ENCODE measurements at places on chromosomes 12 and 14.
A peak's percentile ranks its signal among the peaks of the same experiment; 100 is the strongest.

DNA sequence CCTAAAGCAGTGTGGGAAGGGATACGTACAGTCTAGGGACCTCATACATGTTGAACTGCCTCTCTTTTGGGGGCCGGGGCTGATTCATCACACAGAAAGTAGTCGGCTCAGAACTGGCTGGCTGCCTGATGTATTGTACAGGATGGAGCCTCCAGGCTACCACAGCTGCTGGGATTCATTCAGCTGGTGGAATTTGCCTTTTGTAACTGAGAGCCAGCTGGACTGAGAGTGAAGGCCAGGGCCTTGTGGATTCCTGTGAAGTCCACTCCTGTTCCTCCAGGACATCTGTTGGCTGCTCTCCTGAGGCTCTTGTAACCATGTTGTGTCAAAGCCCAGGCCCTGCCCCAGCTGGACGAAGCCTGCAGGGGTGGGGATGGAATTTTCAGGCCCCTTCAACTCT lies 116.3 kb upstream of the PRICKLE1 start:
- DNase-seq = peak; percentile 1

GRCh38 chr12:16984484-16984883 lies 378.5 kb upstream of the LMO3 start:
- DNase-seq = no peak

DNA sequence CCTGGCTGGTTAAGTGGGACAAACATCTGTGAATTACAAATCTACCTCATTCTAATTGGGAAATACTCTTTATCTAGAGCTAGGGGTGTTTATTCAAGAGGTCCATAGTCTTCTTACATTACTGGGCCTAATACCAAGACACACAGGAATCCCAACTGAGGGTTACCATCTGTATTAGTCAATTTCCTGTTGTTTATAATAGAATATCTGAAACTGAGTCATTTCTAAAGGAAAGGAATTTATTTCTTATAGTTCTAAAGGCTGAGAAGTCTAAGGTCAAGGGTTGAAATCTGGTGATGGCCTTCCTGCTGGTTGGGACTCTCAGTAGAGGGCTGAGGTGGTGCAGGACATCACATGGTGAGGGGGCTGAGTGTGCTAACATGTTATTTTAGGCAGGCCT lies 36.0 kb downstream of the RTRAF start:
- DNase-seq = no peak

- DNase-seq = no peak
These were observed 1543.5 kb downstream of the AACS start for GRCh38 chr12:126608607-126609175.

DNA sequence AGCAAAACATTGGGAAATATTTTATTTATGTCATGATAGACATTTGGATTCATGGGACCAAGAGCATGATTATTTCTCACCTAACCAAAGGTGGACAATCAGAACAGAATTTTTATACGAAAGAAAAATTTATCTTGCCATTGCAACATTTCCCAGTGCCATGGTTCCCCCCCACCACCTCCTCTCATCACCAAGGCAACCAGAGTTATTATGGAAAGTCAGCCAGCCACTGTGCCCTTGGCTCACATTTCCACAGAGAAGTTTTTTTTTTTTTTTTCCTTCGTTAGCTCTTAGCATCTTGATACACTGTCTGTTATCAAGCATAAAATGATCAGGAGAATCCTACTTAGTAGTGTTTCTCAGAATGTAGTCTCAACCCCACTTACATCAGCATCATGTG lies 176.4 kb upstream of the TMTC1 start:
- no peak for DNase-seq

- peak; percentile 49 for DNase-seq
These were observed 914 bp upstream of the CCND2 start for GRCh38 chr12:4272424-4273272.

GRCh38 chr14:55965851-55966250 lies 152.4 kb upstream of the PELI2 start:
- no peak for DNase-seq

DNA sequence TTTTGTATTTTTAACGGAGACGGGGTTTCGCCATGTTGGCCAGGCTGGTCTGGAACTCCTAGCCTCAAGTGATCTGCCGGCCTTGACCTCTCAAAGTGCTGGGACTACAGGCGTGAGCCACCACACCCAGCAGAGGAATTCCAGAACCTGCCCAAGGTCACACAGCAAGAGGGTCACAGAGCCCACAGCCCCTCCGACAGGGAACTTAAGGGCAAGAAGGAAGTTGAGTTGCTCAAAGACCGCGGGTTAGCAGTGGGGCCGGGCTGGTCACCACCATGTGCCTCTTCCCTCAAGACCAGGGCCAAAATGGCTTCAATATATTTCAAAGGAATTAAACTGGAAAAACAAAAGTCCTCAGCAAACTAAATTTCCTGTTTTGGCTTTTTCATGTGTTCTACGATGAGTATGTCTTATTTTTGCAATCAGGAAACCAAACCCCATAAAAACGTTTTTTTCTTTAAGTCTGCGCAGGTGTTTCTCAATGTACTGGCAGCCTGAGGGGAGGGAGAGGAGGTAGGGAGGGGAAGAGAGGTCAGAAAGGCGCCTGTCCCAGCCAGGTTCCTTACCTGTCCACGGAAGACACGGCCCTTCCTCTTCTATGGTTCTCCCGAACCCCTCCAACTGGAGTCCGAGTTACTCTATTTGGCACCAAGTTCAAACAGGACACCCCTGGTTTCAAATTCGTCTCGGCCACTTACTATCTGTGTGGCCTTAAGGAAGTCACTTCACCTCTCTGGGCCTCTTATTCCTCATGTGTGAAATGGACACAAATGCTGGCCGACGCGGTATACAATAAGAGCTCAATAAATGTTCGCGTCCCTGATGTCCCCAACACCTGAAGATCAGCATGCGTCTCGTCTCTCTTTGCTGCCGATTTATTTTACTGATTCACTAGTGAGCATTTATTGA lies 778 bp downstream of the SLC8B1 start:
- DNase-seq = no peak

DNA sequence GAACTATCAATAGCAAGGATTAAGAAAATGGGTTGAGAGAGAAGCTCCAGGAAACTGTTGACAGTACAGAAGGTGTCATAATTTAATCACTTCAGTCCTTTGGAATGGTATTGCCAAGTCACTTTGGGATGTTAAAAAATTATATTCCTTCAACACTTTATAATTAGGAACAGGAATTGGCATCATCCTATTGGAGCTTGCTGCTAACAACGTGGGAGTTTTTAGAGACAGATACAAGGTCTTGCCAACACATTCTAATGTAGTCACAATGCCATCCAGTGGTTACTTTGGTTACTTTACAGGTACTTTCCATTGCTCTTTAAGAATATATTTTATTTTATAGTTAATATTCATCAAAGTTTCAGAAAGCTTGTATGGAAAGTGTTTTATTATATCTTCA lies 310.1 kb downstream of the SYT1 start:
- no peak for DNase-seq

DNA sequence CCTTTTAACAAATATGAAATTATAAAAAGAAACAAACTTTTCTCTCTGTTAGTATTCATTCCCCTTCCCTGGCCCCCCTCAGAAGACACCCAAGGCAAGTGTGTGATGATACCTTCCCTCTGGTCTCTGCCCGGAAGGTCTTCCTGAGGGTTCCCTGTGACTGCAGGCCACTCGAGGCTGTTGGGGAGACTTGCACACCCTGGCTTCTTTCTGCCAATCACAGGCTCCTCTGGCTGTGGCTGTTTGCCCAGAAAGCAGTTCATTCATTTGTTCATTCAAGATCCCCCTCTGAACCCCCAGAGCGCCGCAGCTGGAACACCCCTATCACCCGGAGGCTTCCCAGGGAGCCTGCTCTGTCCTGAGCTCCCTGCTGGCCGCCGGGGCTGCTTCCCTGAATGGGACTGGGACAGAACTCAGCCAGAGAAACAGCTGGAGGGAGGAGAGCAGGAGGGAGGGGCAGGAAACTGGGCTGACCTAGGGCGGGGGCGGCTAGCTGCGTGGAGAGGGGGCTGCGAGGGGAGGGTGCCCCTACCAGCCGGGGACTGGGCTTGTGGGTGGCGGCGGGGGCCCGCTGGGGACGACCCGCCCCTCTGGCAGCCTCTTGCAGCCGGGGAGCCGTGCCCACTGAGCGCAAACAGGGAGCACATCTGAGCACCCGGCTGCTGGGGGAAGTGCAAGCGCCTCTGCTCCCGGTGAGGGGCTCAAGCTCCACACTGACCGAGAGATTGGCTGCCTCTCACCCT lies at the start of gene CMKLR1:
CMKLR1 (minus strand) TSS at position 397 of the 743 bp plus-strand sequence. CDS start 45,720 bp downstream, outside the sequence.
- no peak for DNase-seq

DNA sequence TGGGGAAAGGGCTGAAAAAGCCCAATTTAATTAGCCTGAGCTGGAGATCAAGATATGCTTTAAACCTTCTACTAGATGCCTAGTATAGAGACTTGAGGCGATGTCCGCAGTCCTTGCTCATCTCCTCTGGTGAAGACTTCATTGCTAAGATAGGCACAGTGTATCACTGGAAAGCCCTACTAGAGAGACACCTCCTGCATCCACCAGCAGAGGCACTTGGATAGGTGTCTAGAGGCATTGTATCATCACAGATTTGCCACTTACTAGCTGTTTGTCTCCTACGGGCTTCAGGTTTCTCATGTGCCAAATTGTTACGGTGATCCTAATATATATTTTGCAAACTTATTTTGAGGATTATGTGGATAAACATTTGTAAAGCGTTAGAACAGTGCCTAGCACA lies 1048.5 kb downstream of the GALC start:
- DNase-seq = no peak

DNA sequence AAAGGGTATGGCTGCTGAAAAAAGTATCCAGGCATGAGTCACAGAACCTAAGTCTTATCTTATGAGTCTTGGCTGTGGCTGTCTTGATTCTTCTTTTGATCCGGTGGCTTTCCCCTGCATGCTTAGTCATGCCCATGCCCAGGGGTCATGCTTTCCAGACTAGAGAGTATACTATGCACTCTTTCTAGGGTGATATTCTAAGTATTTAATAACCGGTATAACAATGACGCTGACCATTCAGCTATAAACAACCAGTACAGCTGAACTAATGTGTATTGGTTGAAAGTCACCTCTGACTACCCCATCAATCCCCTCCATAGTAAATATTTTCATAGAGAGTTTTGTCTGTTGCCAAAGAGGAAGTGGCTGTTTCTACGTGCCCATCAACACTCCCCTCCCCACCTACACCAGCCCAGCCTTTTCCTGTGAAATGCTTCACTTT lies 34.7 kb upstream of the NRXN3 start:
- DNase-seq = no peak

- no peak for DNase-seq
These were observed 349.3 kb downstream of the CACNA1C start for GRCh38 chr12:2402073-2402579.

Measured in cerebellar cortex (tissue), 1 donor.